ENCODE measurements at places on chromosomes 6 and 20. TPM values are rescaled to one million over a fixed set of nuclear protein-coding genes. Genes with fewer than 3 reads are reported as not detected.

Gene BPI
- total RNA-seq, result 0.30 TPM

Gene CENPW
- total RNA-seq, result 4.2 TPM

Gene HS3ST5
- total RNA-seq, result not detected

Gene CTAGE9
- total RNA-seq, result not detected

Gene FAM184A
- total RNA-seq, result 0.33 TPM

Gene LY6G5C
- total RNA-seq, result 0.85 TPM

Gene CTSZ
- 406 TPM for total RNA-seq

Gene SIRPA
- total RNA-seq, result 13.6 TPM

Gene FOXS1
- total RNA-seq, result 23.1 TPM

Gene DCBLD1
- 39.2 TPM for total RNA-seq

Gene LHFPL5
- total RNA-seq, result not detected

Gene RTN4IP1
- 4.2 TPM for total RNA-seq

Gene KCNK17
- not detected for total RNA-seq

Gene OR2B6
- 0.07 TPM for total RNA-seq

Gene PIM1
- total RNA-seq, result 19.3 TPM

Gene MYT1
- total RNA-seq, result not detected

Gene RAB32
- total RNA-seq, result 89.8 TPM

Gene LY6G6C
- not detected for total RNA-seq

Gene ZNF341
- 2.0 TPM for total RNA-seq

Gene PTK7
- total RNA-seq, result 36.5 TPM

Gene TSBP1
- not detected for total RNA-seq

Measured in smooth muscle cell of the pulmonary artery (primary cell).